CD4-positive, alpha-beta T cell (primary cell): ENCODE measurements at places on chromosomes 6 and 20. TPM values are rescaled to one million over a fixed set of nuclear protein-coding genes. Genes with fewer than 3 reads are reported as not detected.

- no peak overlapping the region for H3K27ac ChIP-seq
- H3K36me3 ChIP-seq, result peaks cover 33% of the 10 kb centered on the region
- no peak for DNase-seq
- no peaks in the 10 kb centered on the region for H3K4me1 ChIP-seq
- H3K27me3 ChIP-seq, result no peaks in the 10 kb centered on the region
Observed at GRCh38 chr6:152117156-152118133, 310.0 kb downstream of the ESR1 start.

ADGRF5 gene
- not detected for total RNA-seq

EYS gene
- not detected for total RNA-seq

GRCh38 chr6:13396241-13396792, 68.0 kb upstream of the TBC1D7 start:
- no peaks in the 10 kb centered on the region for H3K36me3 ChIP-seq
- H3K27me3 ChIP-seq, result no peaks in the 10 kb centered on the region
- H3K4me3 ChIP-seq, result no peak overlapping the region
- no peak for DNase-seq
- H3K27ac ChIP-seq, result no peak overlapping the region

- no peak overlapping the region for H3K4me3 ChIP-seq
- no peak overlapping the region for H3K27ac ChIP-seq
- peaks cover 74% of the 10 kb centered on the region for H3K4me1 ChIP-seq
- no peak for DNase-seq
Observed at GRCh38 chr6:111769365-111770152, 103.7 kb downstream of the FYN start.

- peak overlapping the region; percentile 68 for H3K4me3 ChIP-seq
- H3K4me1 ChIP-seq, result peaks cover 29% of the 10 kb centered on the region
- no peaks in the 10 kb centered on the region for H3K36me3 ChIP-seq
- peak overlapping the region; percentile 89 for H3K27ac ChIP-seq
- no peaks in the 10 kb centered on the region for H3K27me3 ChIP-seq
Observed at GRCh38 chr6:26205161-26205624, 118.0 kb downstream of the HFE start.

DNA sequence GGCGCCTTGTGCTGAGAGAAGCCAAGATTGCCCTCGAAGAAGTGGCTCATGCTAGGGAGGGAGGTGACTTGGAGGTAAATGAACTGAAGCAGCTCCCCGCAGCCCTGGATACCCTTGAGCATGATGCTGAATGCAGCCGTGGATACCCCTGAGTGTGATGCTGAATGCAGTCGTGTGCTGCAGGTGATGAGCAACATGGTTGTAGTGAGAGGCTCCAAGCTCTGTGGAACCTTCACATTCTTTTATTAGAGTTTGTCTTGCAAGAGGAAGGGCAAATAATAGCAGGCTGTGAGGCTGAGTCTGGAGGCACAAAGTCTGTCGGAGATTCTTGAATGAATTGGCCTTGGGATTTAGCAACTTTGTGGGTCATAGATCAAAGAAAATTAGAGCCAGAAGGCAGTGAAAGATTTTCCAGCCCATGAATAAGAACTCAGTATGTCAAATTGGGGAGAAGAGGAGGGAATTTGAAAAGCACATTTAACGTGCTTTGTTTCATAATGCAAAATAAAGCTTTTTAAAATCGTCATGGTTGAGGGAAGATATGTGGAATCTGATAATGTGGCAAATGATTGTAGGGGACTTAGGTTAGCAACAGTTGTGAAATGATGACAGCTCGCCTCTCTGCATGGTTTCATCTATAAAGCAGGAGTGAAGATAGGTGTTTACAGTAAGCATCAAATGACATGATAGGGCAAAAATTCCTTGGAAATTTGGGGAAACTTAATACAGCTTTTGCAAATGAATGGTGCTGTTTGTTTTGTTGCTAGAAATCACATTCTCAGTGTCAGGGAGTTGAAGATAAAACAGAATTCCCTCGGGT, 120.1 kb upstream of the TIAM2 start:
- no peak for DNase-seq
- H3K4me1 ChIP-seq, result no peaks in the 10 kb centered on the region
- H3K27ac ChIP-seq, result no peak overlapping the region
- no peaks in the 10 kb centered on the region for H3K36me3 ChIP-seq

DNA sequence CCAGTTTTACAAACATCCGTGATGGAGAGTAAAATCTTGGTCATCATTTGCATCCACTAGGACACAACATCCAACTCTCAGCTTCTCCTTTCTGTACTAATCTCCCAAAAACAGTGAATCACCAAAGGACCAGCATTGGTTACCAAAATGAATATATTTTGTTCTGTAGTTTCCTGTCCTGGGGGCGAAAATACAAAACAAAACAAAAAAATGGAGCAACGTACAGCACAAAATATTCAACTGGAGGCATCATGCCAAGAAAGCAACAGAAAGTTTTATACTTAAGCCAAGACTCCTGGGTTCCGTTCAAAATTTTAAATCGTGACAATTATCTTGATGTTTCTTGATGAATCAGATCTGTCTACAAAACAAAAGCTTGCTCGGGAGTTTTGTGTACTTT, 126.6 kb upstream of the CCDC28A start:
- no peak for DNase-seq
- H3K27me3 ChIP-seq, result no peaks in the 10 kb centered on the region
- no peak overlapping the region for H3K27ac ChIP-seq
- H3K4me3 ChIP-seq, result no peak overlapping the region
- H3K4me1 ChIP-seq, result no peaks in the 10 kb centered on the region

DNA sequence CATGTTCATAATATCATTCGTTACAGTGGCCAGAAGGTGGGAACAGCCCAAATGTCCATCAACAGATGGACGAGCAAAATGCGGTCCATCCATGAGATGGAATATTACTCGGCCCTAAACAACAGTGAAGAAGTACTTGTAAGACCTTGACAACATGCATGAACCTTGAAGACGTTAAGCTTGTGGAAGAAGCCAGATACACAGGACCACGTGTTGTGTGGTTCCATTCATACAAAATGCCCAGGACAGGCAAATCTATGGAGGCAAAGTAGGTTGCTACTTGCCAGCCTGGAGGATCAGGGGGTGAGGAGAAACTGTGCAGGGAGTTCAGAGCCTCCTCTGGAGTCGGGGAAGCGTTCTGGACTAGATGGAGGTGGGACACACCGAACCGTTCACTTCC, 207.1 kb downstream of the ERMARD start:
- H3K4me1 ChIP-seq, result peaks cover 44% of the 10 kb centered on the region
- H3K4me3 ChIP-seq, result no peak overlapping the region
- H3K36me3 ChIP-seq, result no peaks in the 10 kb centered on the region
- DNase-seq, result no peak
- peaks cover 17% of the 10 kb centered on the region for H3K27me3 ChIP-seq
- peak overlapping the region; percentile 8 for H3K27ac ChIP-seq

LTB gene
- 244 TPM for total RNA-seq

DNA sequence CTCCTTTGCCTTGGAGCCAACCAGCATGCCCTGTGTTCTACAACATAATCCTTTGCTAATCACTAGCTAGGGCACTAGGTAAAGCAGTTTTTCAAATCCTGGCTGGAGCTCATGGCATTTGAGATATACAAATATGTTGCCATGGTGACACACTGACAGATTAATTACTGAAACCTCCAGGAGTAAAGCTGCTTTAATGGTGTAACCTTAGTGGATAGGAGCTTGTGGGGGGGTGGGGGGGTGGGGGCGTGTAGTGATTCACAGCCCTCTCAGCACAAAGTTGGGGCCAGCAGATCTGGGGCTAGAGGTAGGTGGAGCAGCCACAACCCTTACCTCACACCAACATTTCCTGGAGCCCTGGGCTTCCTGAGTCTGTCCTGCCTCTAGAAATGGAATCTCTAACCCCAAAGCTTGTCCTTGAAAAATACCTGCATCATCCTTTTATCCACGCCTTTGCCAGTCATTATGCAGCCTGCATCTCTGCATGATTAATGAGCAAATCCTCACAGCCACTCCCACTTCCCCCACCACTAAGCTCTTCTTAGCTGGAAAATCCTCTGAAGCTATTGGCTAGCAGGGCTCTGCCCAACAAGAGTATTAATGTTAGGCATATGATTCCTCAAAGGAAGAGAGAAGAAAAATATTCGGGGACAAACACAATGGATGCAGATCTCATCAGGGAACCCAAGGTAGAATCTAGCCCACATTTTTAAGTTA, 84.5 kb upstream of the PRND start:
- no peak overlapping the region for H3K27ac ChIP-seq
- H3K4me1 ChIP-seq, result peaks cover 4% of the 10 kb centered on the region
- no peaks in the 10 kb centered on the region for H3K27me3 ChIP-seq
- H3K4me3 ChIP-seq, result no peak overlapping the region
- no peaks in the 10 kb centered on the region for H3K36me3 ChIP-seq

GRCh38 chr6:155381673-155382337, 67.5 kb upstream of the TFB1M start:
- DNase-seq, result no peak
- H3K27ac ChIP-seq, result no peak overlapping the region
- H3K4me3 ChIP-seq, result no peak overlapping the region
- no peaks in the 10 kb centered on the region for H3K4me1 ChIP-seq
- no peaks in the 10 kb centered on the region for H3K36me3 ChIP-seq

ME1 gene
- total RNA-seq, result not detected

GHRH gene
- total RNA-seq, result not detected

GRCh38 chr20:63539092-63539430, 1.9 kb upstream of the PTK6 start:
- no peaks in the 10 kb centered on the region for H3K36me3 ChIP-seq
- H3K4me3 ChIP-seq, result no peak overlapping the region
- DNase-seq, result no peak

GRCh38 chr6:142030115-142030619, 102.6 kb upstream of the GJE1 start:
- H3K4me1 ChIP-seq, result no peaks in the 10 kb centered on the region
- H3K27me3 ChIP-seq, result no peaks in the 10 kb centered on the region
- H3K4me3 ChIP-seq, result no peak overlapping the region
- no peak overlapping the region for H3K27ac ChIP-seq

EFCAB8 gene
- 2.5 TPM for total RNA-seq
